ENCODE measurements at places on chromosomes 1 and 21.

GRCh38 chr1:151294742-151295462 lies 12.8 kb downstream of the ZNF687 start:
- DNase-seq = no peak

GRCh38 chr1:22920734-22921451 lies 51.8 kb downstream of the LACTBL1 start:
- DNase-seq = no peak

- DNase-seq = no peak
Observed at GRCh38 chr1:84896279-84896678, 3.3 kb upstream of the LPAR3 start.

- DNase-seq = no peak
Observed at GRCh38 chr21:16589006-16589898, 859.5 kb downstream of the USP25 start.

DNA sequence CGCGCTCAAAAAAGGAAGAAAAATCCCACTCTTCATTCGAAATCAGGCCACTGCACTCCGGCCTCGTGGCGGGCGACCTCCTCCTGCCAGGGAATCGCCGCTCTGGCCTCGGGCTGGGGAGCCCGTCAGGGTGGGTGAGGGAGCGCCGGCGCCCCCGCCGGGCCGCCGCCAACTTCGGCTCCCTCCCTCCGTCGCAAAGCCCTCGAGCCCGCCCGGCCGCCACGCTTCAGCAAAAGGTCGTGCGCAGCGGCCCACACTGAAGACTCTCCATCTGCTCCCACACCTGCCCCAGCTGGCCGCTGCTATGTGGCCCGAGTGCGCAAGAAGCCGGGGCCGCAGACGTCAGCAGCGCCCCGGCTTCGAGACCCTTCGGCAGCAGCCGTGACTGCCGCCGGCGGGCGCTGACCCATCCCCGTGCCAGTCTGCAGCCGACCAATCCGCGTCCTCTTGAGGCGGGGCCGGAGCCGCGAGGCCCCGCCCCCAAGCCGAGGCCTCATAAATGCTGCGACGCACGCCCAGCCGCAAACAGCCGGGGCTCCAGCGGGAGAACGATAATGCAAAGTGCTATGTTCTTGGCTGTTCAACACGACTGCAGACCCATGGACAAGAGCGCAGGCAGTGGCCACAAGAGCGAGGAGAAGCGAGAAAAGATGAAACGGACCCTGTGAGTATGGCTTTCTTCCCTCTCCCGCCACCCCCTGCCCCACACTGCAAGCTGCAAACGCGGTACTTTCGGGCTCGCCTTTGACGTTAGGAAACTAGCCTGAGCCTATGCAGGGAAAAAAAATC lies at the start of gene RGS2:
Gene RGS2, plus strand, starts transcription at position 522 of the 789 bp plus-strand sequence. Its CDS starts 33 bp downstream, at position 555.
- DNase-seq = peak; percentile 66

GRCh38 chr1:28518745-28519341 lies 13.0 kb downstream of the RCC1 start:
- DNase-seq = no peak

- DNase-seq = no peak
Observed at GRCh38 chr1:244391761-244392160, 59.9 kb downstream of the ADSS2 start.

- no peak for DNase-seq
Observed at GRCh38 chr1:176101951-176102642, 105.0 kb downstream of the COP1 start.

DNA sequence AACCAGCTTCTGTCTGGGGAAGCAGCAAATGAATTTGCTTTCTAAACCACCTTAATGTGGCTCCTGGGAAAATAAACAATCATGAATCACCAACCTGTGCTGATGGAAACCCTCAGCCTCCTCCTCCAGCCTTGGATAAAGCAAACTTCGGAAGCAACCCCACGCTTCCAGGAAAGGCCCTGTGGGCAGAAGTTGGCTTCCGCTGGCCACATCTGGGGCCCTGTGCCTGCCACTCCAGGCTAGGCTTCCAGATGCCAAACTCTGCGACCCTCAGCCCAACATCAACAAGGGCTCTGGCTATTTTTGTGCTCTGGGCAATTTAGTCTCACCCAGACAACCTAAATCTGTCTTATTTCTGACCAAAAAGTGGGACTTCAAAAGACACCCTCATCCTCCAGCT lies 6.2 kb upstream of the OXCT2 start:
- DNase-seq = no peak

- DNase-seq = no peak
Observed at GRCh38 chr1:150566589-150567340, 12.6 kb downstream of the MCL1 start.

- DNase-seq = no peak
Observed at GRCh38 chr1:206550446-206550845, 43.1 kb downstream of the RASSF5 start.

DNA sequence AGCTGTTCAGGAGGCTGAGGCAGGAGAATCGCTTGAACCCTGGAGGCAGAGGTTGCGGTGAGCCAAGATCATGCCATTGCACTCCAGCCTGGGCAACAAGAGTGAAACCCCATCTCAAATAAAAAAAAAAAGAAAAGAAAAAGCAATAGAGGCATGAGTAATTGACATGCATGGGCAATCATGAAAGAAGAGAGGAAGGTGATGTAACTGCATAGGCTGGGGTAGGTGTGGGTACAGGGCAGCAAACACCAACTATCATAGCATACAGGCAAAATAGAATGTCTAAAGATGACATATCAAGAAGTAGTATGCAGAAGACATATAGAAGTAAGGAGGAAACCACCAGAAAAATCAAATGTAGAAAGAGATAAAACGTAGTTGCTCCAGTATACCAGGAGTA lies 19.0 kb upstream of the MGST3 start:
- no peak for DNase-seq

- peak; percentile 47 for DNase-seq
Observed at GRCh38 chr1:2314803-2315673, 76.3 kb downstream of the MORN1 start.

GRCh38 chr1:153919876-153920852 lies 2.6 kb downstream of the GATAD2B start:
- DNase-seq = no peak

DNA sequence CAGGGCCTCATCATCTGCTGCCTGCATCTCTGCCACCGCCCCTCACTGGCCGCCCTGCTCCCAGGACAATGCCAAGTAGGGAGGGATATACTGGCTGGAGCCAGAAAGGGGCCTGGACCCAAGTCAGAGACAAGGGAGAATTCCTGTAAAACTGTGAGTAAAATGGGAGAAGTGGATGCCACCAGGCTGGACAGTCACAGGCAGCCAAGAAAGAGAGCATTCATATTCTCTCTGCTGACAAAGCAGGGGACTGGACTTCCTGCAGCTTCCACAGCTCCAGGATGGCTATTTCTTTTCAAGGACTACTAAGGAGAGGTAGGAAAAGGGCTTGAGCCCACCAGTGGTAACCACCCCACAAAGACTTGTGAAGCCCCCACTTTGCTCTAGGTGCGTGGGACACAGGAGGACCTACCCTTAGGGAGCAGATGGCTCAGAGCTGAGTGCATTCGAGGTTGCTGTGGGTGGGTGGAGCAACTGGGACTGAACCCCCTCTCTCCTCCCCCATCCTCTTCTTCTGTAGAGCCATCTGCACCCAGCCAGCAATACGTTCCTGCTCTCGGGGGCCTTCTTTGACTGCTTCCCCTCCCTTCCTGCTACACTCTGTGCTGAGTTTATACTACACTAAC lies 57.5 kb downstream of the GLIS1 start:
- no peak for DNase-seq

- no peak for DNase-seq
Observed at GRCh38 chr1:154410185-154410827, 5.2 kb downstream of the IL6R start.

DNA sequence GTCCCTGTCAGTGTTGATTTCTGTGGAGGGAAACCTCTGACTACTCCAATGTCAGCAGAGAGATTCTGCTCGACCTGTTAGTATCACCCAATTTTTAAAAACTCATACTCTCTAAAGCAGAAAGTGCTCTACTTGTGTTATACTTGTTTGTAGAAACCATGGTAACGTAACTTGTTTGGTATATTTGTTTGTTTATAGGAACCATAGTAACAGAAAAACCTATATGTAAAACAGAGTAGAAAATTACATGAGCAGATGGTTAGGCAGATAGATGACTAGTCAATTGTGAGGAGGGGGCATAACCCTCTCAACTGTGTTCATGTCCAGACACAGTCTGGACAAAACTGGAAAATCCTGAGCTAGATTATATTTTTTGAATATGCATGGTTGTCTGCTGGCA lies 6.7 kb downstream of the TRIM45 start:
- no peak for DNase-seq

DNA sequence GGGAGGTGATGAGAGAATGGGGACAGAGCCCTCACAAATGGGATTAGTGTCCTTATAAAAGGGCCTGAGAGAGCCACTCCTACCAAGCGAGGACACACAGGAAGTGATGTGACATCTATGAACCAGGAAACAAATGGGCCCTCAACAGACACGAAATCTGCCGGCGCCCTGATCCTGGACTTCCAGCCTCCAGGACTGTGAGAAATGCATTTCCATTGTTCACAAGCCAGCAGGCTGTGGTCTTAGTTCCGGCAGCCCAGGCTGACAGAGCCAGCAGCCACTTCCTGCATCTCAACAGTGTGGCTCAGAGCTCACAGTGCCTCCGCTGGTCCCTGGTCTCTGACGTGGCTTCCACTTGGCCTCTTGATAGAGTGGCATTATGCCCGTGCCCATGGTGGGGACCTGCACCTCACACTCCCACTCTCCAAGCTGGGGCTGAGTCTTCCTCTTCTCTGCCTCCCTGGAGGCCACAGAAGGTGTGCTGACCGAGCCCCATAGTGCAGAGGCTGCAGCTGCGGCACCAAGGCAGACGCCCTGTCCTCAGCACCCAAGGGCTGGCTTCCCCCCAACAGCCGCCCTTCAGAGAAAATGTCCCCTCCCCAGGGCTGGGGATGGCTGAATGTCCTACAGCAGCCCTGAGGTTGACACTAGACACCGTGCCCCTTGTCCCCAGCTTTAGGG lies 44.9 kb downstream of the ACOT7 start:
- DNase-seq = peak; percentile 13

DNA sequence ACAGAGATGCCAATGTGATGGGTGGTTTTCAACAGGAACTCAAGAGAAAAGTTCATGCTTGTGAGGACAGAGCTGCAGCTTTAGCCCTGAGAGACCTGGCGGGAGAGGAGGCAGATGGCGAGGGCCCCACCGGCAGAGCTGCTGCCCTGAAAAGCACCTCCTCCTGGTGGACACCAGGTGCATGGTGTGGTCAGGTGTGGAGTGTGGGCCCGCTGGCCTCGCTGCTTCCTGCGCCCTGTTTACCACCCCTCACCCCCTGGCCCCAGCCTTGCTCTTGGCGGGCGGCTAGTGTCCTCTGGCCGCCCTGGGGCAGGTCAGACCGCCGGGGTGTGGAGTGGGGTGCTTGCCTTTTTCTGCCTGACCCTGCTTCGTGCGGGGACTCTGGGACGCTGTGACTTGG lies 42.8 kb downstream of the PRKCZ start:
- DNase-seq = no peak

DNA sequence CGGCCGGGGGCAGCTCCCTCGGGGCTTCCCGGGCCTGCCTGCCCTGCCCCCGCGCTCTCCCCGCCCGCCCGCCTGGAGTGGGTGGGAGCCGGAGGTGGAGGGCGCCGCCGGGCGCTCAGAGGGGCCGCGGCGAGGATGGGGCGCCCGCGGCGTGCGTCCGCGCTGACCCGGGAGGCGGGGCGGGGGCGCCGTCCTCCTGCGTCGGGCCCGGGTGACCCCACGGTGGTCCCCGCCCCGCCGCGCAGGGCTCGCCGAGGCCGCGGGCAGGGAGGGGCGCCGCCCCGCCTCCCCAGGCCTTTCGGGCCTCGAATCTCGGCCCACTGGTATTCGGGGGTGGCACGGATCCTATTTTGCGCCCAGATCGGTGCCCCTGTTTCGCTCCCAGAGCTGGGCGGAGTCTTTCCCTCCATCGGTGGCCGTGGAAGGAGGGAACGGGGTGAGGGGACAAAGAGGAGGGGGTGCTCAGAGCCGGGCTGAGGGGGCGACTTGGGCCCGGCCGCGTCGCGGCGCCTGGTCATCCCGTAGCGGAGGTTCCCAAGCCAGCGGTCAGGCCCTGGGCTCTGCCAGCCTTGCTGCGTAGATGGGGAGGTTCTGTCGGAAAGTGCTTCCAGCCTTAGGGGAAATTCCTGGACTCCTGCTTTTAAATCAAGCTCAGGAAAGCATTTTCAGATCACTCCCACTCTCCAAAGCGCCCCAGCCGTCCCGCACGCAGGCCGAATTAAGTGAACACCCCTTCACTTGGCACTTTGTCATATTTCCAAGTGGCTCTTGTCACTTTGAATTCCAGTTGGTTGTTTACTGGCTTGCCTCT lies 545 bp downstream of the PATJ start:
- no peak for DNase-seq

GRCh38 chr1:162036163-162036562 lies 12.5 kb upstream of the OLFML2B start:
- no peak for DNase-seq

- DNase-seq = no peak
Observed at GRCh38 chr1:155485222-155485621, 77.4 kb downstream of the ASH1L start.

GRCh38 chr1:91883470-91883869 lies 2.5 kb downstream of the TGFBR3 start:
- no peak for DNase-seq

DNA sequence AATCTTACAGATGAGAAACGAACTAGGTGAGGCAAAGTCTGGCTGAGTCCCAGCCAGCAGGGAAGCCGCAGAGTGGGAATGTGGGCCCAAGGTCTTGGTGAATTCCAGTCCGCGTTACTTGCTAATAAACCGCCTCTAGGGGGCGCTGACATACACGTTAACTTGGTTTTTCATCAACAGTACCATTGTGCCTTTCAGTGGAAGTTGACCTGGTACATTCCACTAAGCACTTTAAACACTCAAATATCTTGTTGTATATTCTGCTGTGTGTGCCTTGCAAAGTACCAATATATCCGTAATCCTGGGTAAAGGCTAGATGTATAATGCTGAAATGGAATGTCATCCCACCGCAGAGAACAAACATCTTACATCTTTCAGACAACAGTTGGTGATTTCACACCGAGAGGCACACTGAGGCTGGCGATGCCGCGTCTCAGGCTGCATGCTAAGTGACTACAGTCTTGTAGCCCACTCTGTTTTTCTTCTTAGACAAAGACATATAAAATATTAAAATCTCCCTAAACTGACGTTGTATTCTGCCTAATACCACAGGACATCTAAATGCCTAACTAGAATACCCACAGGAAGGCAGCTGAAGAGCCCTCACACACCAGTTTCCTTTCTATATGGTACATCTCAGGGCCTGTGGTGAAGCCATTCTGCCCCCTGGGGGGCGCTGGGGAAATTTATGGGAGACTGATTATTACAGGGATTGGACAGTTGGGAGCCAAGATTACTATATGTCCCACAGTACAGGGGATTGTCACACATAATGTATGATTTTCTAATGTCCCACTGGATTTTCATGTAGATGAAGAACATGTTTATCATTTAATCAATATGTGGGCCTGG lies 49.2 kb upstream of the C1orf198 start:
- peak; percentile 55 for DNase-seq

GRCh38 chr1:166040202-166040997 lies 126.4 kb downstream of the FAM78B start:
- no peak for DNase-seq

GRCh38 chr1:101264697-101265096 lies 27.9 kb downstream of the S1PR1 start:
- no peak for DNase-seq

GRCh38 chr1:207072233-207072632 lies 16.4 kb upstream of the C4BPB start:
- no peak for DNase-seq
